ENCODE measurements at places on chromosomes 16 and 17.

DNA sequence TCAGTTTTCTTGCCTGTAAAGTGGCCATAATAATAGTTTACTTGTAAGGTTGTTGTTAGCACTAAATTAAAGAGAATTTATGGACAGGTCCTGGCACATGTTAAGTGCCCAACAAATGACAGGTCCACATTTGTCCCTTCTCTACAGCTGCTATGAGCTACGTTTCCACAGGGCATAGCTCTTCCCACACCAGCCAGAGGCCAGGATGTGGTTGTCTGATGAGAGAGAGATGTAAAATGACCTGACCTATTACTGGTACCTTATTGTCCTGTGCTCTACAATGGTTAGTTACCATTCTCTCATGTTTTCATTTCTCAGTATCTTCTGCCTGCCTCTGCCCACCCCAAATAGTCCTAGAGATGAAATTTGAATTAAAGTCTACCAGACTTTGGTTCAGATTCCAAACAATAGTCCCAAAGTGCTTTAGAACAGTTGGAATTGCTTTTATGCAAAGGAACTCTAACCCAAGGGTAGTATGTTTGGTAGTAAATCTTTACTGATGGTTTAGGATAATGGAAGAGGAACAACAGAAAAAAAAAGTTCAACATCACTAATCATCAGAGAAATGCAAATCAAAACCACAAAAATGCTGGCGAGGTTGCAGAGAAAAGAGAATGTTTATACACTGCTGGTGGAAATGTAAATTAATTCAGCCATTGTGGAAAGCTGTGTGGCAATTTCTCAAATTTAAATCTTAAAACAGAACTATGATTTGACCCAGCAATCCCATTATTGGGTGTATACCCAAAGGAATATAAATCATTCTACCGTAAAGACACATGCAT is 57.1 kb upstream of the ANKFN1 start:
- DNase-seq: no peak

DNA sequence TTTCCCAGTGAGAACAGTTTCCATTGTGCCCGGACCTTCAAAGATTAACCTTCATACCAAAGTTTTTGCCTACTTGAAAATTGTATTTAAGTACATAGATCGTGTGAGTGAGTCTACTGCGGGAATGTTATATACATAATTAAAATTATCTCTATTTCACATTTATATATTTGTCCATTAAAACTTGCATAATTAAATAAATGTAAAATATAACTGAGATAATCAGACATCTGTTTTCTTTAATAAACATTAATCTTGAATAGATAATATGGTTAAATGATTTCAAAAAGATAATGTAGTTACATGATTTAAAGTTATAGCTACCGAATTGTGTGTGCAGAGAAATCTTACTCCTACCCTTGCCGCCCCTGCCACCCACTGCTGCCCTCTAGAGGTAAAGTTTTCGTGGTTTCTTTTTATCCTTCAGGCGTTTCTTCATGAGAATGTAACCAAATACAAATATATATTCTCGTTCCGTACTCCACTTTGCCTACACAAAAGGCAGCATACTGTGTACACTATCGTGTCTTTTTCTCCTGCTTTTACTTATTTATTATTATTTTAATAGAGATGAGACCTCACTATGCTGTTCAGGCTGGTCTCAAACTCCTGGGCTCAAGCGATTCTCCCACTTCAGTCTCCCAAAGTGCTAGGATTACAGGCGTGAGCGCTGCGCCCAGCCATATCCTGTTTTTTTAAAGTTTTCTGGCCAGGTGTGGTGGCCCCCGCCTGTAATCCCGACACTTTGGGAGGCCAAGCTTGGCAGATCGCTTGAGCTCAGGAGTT is 35.6 kb downstream of the RPA1 start:
- DNase-seq: peak; percentile 60

- no peak for DNase-seq
These were observed 56.9 kb downstream of the SOX9 start for GRCh38 chr17:72177738-72178137.

DNA sequence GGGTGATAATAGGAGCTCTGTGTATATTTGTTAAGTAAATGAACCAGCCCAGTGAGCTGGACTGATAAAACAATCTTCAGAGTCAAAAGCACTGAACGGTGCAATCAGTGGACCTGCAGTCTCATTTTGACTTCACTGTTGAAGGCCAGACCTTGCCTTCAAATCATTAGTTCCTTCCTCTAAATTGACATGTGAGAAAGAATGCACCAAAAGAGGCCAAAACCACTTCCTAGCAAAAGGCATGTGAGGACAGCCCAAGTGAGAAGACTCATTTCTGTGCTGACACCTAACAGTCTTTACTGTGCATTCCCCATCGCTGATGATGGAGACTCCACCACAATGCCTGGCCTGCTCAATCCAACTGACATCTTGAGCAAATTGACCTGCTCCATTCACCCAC is 10.6 kb downstream of the GTF3C1 start:
- no peak for DNase-seq

DNA sequence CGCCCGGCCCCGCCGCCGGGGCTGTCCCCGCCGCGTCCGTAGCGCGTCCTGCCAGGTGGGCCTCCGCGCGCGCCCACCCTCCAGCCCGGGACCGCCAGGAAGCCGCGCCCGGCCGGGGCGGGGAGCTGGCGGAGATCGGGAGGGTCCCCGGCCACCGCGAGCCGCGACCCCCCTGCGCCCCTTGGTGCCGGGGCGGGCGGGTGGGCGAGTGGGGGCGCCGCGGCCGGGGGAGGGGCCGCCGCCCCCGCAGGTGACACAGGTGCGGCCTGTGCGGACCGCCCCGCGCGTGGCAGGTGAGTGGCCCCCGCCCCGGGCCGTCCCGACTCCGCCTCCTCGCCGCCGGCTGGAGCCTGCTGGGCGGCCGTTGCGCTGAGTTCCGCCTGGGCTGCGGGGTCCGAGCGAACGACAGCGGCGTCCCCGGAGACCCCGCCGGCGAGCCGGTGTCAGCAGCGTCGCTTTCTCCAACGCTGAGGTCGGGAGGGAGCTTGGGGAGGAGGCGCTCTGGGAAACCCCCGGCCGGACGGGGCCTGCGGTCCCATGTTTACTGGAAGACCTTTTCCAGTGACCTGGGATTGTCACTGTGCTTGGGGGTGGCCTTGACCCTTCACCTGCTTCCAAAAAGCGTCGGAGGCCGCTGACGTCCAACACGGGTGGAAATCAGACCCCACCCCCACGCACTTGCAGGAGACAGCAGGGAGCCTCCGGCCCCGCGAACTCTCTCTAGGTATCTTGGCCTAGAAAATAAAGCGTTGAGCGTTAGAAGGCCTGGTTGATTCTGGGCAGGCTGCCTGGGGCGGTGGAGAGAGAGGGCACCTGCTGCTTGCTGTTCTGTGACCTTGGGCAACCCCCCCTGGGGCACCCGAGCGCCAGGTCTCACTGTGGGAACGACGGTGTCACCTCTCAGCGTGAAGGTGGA is 542 bp downstream of the KLHL36 start:
- peak; percentile 68 for DNase-seq

DNA sequence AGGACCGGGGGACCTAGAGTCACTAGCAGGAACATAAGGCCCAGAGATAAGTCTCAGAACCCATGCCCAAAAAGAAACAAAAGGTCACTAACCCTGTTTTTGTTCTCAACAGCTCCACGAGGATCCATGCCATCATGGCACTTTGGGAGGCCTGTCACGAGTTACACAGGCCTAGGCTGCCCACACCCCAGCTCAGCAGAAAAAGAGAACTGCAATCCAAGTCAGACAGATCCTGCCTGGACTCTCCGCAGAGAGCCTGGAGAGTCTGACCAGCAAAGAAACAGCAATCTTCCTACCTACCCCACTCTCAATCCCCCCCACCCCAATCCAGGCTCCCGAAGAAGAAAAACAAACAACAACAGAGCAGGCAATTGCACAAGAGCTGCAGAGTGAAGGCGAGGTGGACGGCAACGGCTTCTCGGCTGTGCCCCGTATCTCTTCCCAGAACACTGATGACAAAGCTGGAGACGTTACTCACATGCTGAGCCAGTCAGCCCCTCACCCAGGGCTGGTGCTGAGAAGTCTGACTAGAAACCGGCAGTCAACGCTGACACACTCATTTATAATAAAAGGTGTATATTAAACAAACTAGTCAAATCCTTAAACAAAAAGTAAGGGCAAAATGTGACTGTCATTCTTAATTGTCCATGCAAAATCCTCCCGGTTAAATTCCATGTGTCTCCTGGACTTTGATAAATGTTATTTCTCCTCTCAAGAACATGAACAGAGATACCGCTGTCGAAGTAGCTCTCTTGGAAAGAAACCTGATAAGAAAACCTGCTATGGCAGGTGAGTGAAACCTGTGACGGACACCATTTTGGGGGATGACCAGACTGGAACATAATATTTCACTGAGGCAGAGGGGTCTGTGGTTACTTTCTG is 89.3 kb downstream of the SMG6 start:
- DNase-seq: peak; percentile 63

DNA sequence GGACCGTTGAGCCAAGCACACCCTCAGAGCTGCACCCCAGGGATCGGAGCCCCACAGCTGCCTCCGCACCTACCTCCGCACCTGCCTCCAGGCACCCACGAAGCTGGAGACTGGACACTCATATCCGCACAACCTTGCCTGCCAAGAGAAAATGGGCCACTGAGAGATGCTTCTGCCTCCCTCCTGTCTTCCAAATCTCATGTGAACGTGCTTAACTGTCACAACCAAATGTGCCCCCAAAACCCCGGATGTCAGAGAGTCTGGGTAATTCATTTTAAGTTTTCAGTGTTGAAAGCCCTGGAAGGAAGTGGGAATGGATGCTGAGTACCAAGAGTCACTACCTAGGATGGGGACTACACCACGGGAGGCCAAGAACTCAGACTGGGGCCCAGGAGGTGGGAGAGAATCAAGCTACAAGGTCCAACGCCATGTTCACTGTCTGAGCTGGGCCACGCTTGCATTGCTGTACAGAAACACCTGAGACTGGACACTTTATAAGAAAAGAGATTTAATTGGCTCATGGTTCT is 49.5 kb upstream of the MEAK7 start:
- peak; percentile 44 for DNase-seq

GRCh38 chr17:1351971-1352370 is 48.1 kb downstream of the YWHAE start:
- DNase-seq: no peak

DNA sequence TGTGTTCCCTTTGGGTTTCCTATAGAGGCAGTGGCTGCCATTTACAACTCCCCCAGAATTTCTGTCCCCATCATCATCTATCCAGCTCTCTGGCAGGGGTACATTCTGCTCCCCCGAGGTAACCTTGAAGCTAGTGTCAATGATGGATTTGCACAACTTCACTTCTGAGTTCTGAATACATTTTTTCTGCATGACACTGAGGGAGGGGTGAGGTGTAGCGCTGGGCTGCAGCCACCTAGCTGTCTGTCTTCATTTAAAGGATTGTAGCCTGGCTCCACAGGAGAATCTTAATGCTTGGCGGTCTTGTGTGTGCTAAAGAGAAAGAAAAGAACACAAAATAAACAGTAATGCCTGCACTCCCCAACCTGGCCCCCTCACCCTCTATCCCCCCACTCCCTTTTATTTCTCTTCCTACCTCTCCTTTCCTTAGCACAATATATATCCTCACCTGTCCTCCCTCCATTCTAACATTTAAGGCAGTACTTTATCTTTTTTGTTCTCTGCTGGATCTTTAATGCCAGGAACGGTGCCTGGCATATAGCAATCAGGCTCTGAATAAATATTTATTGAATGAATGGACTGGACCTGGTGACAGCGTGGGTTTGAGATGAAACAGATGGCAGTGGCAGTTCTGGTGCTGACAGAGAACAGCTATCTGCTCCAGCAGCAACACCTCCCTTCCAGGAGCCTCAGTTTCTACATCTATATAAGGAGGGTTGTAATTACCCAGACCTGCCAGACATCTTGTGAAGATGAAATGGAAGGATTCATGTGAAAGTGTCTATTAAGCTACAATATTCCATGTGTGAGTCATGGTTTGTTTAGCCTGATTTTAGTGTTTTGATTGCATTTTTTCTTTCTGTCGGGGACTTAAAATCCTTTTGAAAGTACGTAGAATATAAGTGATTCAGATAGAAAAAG is 163.5 kb upstream of the CDH11 start:
- no peak for DNase-seq

DNA sequence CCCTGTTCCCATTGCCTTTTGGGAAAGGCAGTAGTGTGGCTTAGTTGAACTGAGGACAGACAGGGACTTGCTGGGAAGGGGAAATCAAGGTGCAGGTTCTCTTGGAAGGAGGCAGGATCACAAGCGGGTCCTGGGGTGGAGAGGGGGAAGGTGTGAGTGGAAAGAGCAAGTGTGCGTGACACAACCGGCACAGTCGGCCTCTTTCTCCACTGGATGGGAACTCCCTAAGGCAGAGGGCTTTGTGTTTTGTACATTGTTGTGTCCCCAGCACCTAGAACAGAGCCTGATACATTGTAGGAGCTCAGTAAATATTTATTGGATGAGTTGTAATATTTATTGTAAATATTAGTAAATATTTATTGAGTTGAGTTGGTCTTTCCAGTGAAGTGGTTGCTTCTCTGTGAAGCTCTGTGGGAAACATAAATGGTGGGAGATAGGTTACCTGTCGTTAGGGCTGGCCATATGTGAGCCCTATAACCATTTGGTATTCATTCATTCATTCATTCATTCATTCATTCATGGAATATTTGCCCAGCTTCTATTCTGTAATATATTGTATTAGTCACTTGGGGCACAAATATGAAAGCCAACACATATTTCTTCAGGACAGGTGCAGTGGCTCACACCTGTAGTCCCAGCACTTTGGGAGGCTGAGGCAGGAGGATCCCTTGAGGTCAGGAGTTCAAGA is 34.0 kb downstream of the SMARCE1 start:
- no peak for DNase-seq

DNA sequence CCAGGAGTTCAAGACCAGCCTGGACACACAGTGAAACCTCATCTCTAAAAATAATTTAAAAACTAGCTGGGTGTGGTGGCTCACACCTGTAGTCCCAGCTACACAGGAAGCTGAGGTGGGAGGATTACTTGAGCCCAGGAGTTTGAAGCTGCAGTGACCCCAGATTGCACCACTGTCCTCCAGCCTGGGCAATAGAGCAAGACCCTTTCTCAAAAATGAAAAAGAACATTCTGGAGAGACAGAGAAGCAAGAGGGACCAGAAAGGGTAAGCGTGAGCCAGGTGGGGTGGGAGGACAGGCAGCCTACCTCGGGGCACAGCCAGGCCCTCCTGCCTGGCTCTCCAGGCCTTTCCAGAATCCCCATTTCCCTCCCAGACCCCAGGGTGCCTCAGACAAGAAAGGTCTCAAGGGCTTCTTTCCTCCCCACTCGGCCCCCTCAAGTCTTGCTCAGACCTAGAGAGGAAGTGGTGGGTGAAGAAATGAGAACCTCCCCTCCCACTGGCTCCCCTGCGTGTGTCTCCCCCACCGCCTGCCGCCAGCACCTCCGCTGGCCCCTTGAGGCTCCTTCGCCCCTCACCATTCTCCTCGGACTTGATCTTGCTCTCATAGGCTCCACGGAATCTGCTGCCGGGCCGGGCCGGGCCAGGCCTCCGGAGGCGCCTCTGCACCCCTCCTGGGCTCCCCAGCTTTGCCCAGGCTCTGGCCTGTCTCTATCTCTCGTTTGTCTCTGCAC is 503 bp downstream of the C16orf54 start:
- no peak for DNase-seq

- DNase-seq: peak; percentile 40
These were observed 33.7 kb upstream of the KDM8 start for GRCh38 chr16:27169511-27170071.
